A673 (cell line): ENCODE measurements at places on chromosomes 16 and 17.

- DNase-seq = peak; percentile 60
These were observed 366.9 kb downstream of the SLC39A11 start for GRCh38 chr17:72725433-72726068.

DNA sequence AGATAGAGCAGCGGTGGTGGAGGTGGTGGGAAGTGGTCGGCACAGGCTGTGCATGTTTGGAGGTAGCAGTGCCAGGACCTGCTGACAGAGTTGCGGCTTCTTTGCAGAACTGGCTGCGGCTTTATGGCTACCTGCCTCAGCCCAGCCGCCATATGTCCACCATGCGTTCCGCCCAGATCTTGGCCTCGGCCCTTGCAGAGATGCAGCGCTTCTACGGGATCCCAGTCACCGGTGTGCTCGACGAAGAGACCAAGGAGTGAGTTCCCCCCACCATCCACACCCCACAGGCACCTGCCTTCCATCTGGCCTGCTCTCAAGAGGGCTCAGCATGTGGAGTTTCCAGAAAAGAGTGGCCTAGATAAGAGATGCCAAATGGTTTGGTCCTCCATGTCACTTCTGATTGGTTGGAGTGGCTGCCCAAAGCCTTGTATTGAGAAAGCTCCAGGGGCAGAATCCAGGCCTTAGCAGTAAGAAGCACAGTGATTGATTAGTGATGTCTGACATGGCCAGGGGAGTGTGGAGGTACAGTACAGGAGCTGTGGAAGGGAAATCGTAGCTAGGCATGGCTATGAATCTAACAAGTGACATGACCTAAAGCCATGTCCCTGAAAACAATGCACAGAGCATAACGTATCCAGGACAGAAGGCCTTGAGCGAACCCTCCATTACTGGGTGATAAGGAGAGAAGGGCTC is 12.0 kb downstream of the MMP15 start:
- no peak for DNase-seq

DNA sequence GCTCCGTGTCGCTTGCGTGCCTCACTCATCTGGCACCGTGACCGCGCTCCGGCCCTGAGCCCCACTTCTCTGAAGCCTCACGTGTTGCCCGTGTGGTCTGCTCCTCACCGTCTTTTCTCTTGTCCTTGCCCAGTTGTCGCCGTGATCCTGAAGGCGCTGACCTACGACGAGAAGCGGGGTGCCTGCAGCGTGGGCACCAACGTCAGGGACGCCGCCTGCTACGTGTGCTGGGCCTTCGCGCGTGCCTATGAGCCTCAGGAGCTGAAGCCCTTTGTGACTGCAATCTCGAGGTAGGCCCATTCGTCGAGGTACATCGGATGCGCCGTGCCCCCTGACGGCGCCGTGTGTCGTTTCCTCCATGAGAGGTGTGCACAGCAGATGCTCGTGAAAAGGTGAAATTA is 30.3 kb upstream of the ZNF750 start:
- no peak for DNase-seq

GRCh38 chr17:63495491-63495890 is 18.6 kb downstream of the ACE start:
- no peak for DNase-seq

- no peak for DNase-seq
These were observed 7.6 kb downstream of the COG1 start for GRCh38 chr17:73200476-73200875.

DNA sequence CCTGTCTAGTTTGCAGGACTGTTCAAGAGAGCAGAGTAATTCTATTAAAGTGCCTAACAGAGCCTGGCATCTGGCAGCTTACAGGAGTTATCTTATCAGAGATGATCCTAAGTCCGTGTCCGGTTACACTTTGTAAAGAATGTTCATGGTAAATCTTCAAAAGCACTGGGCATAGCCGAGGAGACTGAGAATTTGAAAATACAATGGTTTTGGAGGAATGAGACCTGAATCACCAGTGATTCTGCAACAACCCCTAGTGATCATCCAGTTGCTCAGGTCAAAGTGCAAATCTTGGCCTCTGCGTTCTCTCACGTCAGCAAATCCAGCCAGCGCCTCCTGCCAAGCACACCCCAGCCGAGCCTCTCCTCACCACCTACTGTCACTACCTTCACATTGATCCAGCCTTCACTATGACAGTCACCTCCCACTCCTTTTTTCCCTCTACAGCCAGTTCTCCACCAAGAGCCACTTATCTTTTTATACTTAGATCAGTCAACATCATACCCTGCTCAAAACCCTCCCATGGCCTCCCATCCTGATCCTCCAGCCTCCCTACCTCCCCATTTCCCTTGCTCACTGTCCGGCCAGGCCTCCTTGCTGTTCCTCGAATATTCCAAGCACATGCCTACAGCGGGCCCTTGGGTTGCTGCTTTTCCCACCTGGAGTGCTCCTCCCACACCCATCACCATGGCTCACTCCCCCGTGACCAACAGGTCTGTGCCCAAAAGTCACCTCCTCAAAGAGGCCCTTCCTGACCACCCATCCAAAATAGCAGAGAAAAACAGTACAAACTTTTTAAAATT is 57.4 kb upstream of the ERN1 start:
- no peak for DNase-seq

DNA sequence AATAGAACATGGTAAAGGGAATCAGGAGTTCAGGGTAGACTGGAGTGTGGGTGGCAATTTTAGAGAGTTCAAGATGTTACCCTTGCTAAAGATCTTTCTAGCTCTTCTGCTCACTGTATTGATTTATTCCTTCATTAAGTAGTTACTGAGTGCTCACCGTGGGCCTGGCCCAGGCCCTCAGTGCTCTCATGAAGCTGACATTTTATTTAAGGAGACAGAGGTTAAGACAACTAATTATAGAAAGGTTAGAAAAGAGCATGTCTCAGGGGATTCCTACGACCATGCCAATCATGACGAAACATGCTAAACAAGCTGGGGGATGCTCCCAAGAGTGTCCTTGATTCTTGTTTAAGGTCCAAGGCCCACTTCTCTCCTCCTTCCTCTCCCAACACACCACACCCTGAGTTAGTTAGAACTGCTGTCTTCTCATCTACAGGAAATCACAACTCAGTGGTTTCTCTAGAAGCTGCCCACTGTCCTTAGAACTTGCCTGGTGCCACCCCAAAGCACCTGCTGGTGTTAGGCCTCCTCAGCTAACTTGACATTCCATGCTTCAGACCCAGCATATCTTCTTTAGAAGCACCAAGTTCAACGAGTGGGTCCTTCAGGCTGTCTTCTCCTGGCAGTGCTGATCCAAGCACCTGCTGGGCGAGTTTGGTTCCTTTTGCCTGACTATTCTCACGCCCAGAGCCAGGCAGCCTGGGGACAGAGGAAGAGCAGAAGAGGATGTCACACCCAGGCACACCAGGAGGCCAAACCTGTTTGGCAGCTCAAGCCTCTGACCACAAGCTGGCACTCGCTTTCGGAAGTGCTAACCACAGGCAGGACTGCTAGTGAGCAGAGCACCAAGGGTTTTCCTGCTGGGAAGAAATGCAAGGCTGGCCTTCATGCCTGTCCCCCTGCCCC is 79.0 kb downstream of the GAS7 start:
- DNase-seq = peak; percentile 54

DNA sequence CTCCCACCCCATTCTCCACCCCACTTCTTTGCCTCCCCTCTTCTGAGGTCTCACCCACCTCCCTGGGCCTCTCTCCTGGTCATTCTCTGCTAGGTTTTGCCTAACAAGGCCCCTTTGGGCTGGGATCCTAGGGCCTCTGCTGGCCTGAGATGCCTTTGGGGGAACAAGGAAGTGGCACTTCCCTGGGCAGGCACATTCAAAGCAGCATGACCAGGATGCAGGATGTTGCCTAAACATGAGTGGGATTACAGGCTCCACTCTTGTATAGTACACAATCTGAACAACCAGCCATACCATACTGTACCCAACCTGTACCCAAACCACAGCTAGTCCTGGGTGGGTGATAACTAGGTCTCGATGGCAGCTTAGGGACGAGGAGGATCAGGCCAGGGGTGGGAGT is 9.0 kb downstream of the GALK1 start:
- DNase-seq = no peak

GRCh38 chr16:84115919-84116719 is 623 bp downstream of the MBTPS1 start:
- no peak for DNase-seq

GRCh38 chr16:48408688-48409087 is 23.5 kb upstream of the SIAH1 start:
- peak; percentile 55 for DNase-seq
